ENCODE measurements at places on chromosomes 4 and X. TPM values are rescaled to one million over a fixed set of nuclear protein-coding genes. Genes with fewer than 3 reads are reported as not detected.
A peak's percentile ranks its signal among the peaks of the same experiment; 100 is the strongest.

- peaks cover 4% of the 10 kb centered on the region for H3K4me1 ChIP-seq
- H3K27me3 ChIP-seq, result no peaks in the 10 kb centered on the region
- H3K4me3 ChIP-seq, result no peak overlapping the region
- H3K27ac ChIP-seq, result no peak overlapping the region
- DNase-seq, result peak; percentile 10
Measured at GRCh38 chrX:8988446-8988845, 45.5 kb downstream of the FAM9B start.

GRCh38 chrX:23248187-23248586 is 86.5 kb upstream of the PTCHD1 start:
- no peaks in the 10 kb centered on the region for H3K36me3 ChIP-seq
- no peaks in the 10 kb centered on the region for H3K4me1 ChIP-seq
- no peak overlapping the region for H3K4me3 ChIP-seq
- DNase-seq, result no peak
- no peak overlapping the region for H3K27ac ChIP-seq
- no peaks in the 10 kb centered on the region for H3K27me3 ChIP-seq

DNA sequence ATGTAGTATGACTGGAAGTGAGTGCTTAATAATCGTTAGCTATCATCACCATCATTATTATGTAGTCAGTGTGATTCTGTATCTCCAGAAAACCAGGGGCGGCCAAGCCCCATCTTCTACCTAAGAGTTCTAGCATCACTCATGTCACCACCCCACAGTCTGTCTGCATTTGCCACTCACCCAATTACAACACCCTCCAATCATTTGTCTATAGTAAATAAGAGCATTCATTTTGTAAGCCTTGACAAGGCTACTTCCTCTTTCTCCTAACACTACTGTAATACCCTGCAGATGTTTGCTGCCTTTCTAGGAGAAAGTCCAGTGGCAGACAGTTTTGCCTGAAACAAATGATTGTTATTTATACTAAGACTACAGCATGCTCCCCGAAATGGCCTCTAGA is 15.8 kb upstream of the IL21 start:
- no peak overlapping the region for H3K27ac ChIP-seq
- no peaks in the 10 kb centered on the region for H3K27me3 ChIP-seq
- peaks cover 2% of the 10 kb centered on the region for H3K4me1 ChIP-seq
- H3K4me3 ChIP-seq, result no peak overlapping the region
- no peaks in the 10 kb centered on the region for H3K36me3 ChIP-seq

- H3K36me3 ChIP-seq, result no peaks in the 10 kb centered on the region
- H3K4me3 ChIP-seq, result no peak overlapping the region
- DNase-seq, result no peak
- H3K27ac ChIP-seq, result no peak overlapping the region
- H3K4me1 ChIP-seq, result peaks cover 16% of the 10 kb centered on the region
Measured at GRCh38 chr4:102553982-102554381, 52.8 kb downstream of the NFKB1 start.

DNA sequence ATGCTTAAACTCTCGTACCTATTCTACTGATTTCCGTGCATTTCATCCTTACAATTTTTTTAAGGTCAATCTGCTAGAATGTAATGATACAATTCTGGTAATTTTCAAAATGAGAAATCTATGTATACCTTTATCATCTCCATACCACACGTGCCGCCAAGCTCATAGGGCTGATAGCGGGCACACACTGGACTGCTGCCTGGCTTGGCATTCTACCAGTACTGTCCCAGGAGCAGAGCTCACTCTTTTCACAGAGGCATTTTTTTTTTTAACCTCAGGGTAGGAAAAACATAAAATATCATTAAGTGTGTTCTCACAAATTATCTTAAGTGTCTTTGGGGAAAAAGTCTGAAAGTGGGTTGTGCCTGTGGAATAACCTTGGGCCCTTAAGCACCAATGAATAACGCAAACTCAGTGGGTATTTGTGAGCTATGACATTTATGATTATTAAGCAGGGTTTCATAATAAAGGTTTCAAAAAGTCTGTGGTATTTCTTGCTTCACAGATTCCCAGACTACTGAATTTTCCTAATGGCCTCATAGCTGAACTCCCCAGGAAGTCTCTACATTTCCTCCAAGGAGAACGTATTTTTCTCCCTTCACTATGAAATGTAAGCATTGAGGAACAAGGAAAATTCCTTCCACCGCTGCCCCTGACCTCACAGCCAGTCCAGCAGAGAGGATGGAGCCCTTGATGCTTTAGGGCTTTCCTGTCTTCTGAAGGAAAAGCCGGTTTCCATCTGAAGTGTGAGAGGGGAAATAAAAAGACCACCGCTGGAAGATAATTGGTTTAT is 125.2 kb downstream of the ELOVL6 start:
- no peak overlapping the region for H3K4me3 ChIP-seq
- no peaks in the 10 kb centered on the region for H3K27me3 ChIP-seq
- DNase-seq, result no peak
- peaks cover 3% of the 10 kb centered on the region for H3K4me1 ChIP-seq
- no peak overlapping the region for H3K27ac ChIP-seq
- no peaks in the 10 kb centered on the region for H3K36me3 ChIP-seq

The TCEAL5 gene
- total RNA-seq, result not detected

The C4orf50 gene
- 0.28 TPM for total RNA-seq

The PNCK gene
- not detected for total RNA-seq

The CENPVL1 gene
- not detected for total RNA-seq

The DAPP1 gene
- total RNA-seq, result 13.3 TPM

The H2BW2 gene
- not detected for total RNA-seq

The CXCL6 gene
- total RNA-seq, result not detected

The RNF150 gene
- total RNA-seq, result 0.09 TPM
